GF-D8 (cell line): ENCODE measurements at places on chromosomes 6 and 20.

DNA sequence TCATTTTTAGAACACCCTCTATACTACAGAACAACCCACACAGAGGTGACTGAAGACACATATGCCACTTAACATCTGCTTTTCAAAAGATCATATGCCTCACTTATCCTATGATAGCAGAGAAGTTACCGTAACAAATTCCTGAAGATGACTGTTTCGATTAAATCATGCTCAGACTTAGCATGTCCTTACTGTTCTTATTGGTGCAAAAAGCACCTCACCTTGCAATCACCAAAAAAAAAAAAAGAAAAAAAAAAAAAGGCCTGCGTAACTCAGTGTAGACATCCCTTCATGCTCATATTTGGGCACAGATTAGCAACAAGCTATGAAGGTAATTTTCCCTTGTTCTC lies 17.7 kb upstream of the DST start:
- no peak for DNase-seq

- no peak for DNase-seq
These were observed 499.6 kb upstream of the SULF2 start for GRCh38 chr20:48284837-48285236.

DNA sequence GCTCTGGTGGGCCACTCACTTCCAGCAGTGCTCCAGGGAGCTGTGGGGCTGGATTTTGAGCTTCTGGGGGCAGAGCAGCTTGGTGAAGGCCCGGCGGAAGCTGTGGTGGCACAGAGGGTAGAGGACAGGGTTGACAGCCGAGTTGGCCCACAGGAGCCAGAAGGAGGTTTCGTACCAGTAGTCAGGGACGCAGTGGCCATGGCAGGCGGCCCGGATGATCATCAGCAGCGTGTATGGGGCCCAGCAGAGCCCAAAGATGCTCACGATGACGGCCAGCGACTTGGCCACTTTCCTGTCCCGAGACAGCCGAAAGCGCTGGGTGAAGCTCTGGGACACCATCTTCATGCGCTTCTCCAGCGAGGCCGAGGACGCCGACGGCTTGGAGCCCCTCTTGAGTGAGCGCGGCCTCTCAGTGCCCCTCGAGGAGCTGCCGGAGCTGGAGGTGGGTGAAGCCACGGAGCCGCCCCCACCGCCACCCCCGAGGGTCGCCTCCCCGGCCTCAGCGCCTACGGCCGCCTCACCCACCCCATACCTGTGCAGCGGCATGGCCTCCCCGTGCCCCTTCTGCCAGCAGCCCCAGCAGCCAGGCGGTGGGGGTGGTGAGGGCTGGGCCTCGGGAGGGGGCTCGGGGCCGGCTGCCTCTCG lies 4.0 kb downstream of the HRH3 start:
- DNase-seq: no peak

DNA sequence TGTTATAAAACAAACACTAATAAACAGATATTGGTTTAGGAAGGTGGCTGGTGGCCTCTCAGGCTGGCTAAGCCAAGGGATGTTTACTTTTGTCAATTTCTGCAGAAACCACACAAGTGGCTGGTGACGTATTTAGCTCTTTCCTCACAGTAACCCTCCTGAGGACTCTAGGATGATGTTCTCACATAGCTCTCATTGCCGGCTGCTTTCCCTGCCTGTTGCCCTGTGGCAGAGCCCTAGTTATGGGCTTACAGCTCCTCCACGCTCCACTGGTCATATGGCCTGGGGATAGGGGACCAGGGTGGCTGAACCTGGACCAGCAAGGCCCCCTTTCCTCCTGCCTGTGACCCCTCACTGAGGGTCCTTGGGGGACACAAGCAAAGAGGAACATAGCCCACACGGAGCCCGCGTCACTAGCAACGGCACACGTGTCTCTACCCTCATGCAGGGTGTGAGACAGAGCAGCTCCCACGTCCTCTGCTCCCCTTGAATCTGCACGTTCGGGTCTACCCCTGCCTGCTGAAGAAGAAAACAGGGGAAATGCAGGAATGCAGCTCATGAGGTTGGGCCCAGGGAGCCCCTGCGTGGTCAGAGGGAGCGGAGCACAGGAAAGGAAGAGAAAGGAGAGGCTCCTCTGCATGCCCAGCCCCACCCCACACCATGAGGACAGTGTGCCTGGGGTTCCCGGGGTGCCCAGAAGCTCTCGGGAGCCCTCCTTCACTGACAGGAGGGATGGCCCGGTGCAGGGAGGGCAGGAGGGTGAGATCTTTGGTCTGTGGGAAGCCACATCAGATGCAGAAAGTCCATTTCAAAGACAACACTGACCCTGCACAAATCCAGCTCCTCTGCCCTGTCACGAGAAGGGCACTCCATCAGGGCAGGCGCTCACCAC lies 13.9 kb downstream of the RAMACL start:
- no peak for DNase-seq

GRCh38 chr6:7701212-7701834 lies 24.6 kb upstream of the BMP6 start:
- peak; percentile 49 for DNase-seq
